ENCODE measurements at places on chromosomes 1 and 21.

- no peak for DNase-seq
Measured at GRCh38 chr1:56396581-56396980, 182.8 kb downstream of the PLPP3 start.

GRCh38 chr21:34795548-34796180, 126.9 kb downstream of the CLIC6 start:
- DNase-seq: no peak

- no peak for DNase-seq
Measured at GRCh38 chr1:85898861-85899260, 190.6 kb upstream of the ZNHIT6 start.

- no peak for DNase-seq
Measured at GRCh38 chr1:111738436-111739193, 580 bp downstream of the INKA2 start.

DNA sequence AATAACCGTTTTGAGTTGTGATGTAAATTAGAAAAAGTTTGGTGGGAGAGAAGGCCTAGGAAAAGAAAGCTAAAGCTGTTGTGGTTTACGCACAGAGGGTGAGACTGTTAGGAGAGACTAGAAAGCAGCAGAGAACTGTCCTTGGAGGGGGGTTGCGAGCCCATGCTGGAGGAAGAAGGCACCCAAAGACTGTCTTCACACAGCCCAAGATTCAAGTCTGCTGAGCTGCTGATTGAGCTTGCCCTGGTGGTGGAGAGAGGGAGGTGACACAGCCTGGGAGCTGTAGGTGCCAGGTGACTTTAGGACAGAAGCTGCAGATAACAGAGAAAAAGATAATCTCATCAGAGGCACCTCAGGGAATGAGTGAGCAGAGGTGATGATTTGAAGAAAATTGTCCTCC, 18.3 kb upstream of the TLR5 start:
- no peak for DNase-seq

DNA sequence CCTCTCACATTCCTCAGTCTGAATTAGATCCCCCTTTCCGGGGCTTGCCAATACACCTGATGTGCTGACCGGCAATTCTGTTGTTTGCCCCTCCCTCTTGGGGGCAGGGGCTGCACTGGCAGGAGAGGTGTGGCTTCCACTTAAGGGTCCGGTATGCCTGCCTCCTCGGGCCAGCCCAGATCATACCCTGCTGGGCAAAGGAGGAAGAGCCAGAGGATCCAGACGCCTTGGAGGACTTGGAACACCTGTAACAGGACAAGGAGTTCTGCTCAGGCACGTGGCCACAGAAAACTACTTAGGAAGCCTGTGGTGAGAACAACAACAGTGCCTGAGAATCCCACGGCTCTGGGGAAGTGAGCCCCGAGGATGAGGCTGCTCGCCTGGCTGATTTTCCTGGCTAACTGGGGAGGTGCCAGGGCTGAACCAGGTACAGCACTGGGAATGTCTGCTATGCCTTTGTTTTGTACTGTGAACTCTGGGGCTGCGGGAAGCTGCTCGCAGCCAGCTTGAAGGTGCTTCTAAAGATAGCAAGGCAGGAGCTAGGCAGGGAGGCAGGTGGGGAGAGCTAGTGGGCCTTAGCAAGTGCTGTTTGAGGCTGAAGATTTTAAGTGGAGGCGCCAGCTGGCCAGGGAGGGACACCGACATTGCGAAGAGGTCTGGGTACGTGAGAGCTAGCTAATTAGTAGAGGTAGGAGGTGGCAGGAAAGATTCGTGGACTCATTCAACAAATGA, at the start of gene SMPDL3B:
Gene SMPDL3B, plus strand, starts transcription at position 183 of the 732 bp plus-strand sequence. Its CDS starts 184 bp downstream, at position 367.
- no peak for DNase-seq

- no peak for DNase-seq
Measured at GRCh38 chr21:26246073-26246472, 75.5 kb upstream of the APP start.

- DNase-seq: no peak
Measured at GRCh38 chr1:226697151-226697928, 41.7 kb downstream of the ITPKB start.

DNA sequence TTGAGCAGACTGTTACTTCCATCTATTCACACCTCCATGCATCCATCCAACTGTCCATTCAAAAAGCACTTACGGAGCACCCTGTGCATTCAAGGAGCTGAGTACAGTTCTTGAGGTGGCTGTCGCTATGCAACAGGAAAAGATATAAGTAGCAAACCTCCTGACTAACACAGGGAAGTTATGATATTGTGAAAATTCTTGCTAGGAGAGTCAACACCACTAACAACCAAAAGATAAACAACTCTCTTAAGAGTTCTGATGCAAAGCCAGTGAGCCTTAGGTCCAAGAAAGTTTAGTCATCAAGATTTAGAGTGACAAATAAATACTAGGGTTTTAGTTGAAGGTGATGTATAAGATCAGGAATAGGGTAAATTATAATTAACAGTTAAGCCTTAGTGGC, 44.5 kb upstream of the TRIM45 start:
- DNase-seq: no peak

DNA sequence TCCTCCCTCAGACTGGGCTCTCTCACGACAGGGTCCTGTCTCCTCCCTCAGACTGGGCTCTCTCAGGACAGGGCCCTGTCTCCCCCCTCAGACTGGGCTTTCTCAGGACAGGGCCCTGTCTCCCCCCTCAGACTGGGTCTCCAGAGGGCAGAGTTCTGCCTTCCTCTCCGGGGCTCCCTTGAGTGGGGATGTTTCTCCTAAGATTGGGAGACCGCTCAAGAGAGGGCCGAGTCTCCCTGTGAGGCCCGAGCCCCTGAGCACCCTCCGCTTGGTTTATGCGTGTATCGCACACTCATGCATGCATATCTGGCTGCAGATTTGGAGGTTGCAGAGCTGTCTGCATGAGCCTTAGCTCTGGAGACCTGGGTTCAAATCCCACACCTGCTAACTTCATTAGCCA, 39.3 kb upstream of the CSF3R start:
- DNase-seq: no peak

GRCh38 chr1:117466761-117467160, 99.5 kb downstream of the MAN1A2 start:
- DNase-seq: no peak

- DNase-seq: peak; percentile 13
Measured at GRCh38 chr1:68819190-68819829, 322.4 kb upstream of the DEPDC1 start.

GRCh38 chr21:45874716-45875415, 106.7 kb upstream of the COL6A1 start:
- DNase-seq: no peak

- DNase-seq: no peak
Measured at GRCh38 chr21:45941717-45942546, 39.6 kb upstream of the COL6A1 start.

DNA sequence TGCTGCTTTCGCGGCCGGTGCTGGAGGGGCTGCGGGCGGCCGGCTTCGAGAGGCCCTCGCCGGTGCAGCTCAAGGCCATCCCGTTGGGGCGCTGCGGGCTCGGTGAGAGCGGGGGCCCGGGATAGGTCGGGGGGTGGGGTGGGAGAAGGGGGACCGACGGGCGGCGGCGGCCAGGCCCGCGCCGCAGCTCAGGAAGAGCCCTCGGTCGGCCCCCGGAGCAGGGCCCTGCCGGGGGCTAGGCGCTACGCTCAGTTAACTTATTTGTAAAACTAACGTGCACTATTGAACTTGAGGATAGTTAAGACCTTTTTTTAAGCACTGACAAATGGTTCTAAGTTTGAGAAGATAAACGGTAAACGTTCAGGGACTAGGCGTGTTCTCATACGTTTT, 418 bp downstream of the DDX20 start:
- no peak for DNase-seq

GRCh38 chr1:24923485-24924113, 6.5 kb downstream of the RUNX3 start:
- no peak for DNase-seq
